Epithelial cell of esophagus (primary cell): ENCODE measurements at places on chromosomes 12 and 14.
A peak's percentile ranks its signal among the peaks of the same experiment; 100 is the strongest.

DNA sequence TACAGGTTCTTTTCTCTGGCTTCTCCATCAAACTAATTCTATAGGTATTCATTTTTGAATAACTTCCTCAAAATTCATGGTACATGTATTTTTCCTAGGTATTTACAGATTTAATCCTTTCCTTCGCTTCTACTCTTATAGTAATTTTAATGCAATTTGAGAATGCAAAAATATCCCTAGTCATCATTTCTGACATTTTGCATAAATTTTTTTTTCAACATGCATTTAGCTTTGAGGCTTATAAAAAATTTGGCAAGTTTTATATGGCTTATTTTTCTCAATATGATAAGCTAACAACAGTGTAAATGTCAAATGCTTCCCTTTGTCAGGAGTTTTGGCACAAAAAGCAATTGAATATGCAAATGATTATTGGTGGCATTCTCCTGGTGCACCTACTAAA lies 872.6 kb downstream of the FLRT2 start:
- DNase-seq: no peak

DNA sequence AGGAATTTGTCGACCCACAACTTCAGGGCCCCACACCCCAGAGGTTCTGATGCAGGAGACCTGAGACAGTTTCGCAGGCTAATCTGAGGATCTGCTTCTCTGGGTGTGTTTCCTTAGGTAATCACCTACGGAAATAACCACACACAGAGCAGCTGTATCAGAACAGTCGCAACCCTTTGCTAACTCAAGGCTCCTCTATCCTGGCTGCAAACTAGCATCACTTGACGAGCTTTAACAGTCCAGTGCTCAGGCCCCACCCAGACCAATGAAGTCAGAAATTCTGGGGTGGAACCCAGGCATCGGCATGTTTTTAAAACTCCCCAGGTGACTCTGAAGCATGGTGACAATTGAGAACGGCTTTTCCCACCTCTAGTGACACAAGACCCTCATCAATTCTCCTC lies 20.7 kb downstream of the SLC7A7 start:
- no peak for DNase-seq

DNA sequence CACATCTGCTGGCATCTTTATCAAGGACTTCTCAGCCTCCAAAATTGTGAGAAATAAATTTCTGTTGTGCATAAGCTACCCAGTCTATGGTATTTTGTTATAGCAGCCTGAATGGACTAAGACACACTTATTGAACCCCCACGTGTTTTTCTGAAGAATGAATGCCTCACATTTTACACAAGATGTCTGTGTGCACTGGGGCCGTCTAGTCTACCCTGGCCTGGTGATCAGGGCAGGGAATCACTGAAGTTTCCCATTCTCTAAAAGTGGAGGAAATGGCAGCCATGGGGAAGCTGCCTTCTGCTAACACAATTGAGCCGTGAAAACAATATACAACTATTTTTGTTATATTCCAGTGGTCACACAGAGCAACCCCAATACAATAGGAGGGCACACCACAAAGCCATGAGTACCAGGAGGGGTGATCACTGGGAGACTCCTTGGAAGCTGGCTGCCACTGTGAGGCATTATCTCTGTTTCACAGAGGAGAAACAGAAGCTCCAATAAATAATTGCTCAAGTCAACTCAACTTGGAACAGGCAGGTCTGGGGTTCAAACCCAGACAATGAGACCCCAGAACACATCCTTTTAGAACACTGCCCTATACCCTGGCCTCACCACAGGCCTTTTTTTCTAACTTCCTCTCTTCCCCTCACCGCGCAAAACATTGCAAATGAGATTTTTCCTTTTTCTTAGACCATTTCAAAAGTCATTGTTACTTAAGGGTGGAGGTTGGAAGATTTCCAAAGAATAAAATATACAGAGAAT lies 18.3 kb upstream of the LTA4H start:
- DNase-seq: no peak

GRCh38 chr12:131895640-131896079 lies 1.2 kb downstream of the ULK1 start:
- no peak for DNase-seq

DNA sequence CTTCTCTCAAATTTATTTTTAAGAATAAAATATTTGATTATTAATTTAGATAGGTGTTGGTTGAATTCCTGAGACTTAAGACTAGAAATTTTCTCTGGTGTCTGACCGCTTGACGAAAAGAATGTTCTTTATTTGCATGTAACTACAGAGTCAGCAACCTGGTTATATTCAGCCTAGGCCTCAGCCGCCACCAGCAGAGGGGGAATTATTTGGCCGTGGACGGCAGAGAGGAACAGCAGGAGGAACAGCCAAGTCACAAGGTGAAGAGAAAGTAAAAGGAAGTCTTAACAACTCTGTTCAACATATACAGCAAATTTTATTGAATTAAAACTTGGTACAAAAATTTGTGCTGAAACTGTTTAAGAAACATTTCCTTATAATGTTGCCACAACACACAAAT lies 5.2 kb downstream of the PIWIL1 start:
- DNase-seq: no peak

DNA sequence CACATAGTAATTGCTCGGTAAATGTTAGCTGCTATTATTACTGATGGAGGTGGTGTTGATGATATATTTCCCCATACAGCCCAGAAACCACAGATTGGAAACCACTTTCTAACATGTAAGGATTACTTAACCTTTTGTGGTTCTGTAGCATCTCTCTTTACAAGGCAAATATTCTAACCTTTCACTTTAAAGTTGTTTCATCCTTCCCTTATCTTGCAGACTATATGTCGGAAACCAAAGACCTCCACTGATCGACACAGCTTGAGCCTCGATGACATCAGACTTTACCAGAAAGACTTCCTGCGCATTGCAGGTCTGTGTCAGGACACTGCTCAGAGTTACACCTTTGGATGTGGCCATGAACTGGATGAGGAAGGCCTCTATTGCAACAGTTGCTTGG lies 75.8 kb downstream of the FRMD6 start:
- DNase-seq: no peak

DNA sequence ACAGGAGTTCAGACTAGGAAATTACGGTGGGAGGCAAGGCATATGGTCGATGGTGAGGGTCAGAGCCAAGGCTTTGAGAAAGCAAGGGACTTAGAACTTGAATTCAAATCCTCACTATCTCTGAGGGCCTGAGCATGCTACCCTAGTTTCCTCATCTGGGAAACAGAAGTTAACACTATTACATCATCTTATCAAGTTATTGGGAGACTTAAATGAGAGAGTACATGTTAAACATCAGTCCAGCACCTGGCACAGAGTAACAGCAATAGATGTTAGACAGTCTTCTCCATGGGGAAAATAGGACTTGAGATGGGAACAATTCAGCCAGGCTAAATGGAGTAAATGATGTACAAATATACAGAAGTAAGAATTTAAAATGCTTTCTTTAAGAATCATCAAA lies 38.5 kb downstream of the SLC38A1 start:
- DNase-seq: no peak

GRCh38 chr12:13114251-13115052 lies 11.0 kb upstream of the GSG1 start:
- DNase-seq: no peak

GRCh38 chr14:64899958-64900357 lies 14.3 kb upstream of the CHURC1 start:
- DNase-seq: no peak

DNA sequence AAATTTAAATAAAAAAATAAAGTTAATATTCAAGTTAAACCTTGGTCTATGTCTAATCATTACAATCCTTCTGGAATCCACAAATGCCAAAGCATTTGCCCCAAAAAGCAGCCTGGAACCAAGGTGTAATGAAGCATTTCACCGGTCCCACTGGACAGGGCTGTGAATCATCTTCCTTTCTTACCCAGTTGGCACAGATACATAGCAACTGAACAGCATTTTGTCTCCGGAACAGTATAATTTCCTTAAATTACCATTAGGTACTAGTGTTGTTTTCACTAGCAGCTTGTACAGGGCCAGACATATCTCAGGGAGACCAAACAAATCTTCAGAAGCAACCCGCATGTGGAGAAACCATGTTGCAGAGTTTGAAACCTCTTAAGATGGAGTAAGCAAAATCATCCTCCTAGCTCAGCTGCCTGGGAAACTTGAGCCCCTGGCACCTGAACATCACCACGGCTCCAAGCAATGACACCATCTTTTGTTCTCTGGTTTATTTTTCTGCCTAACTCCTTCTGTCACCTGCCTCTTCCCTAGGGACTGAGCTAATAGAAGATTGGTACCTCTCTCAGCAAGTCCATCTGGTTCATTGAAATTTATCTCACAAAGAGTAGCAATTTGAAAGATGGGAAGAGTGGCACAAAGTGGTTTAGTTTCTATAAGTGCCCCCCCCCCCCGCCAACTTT lies 17.9 kb upstream of the MDM1 start:
- no peak for DNase-seq

- DNase-seq: peak; percentile 69
These were observed 44.2 kb upstream of the FOS start for GRCh38 chr14:75234173-75235115.

- DNase-seq: no peak
These were observed 64.1 kb upstream of the DYNC1H1 start for GRCh38 chr14:101900253-101900652.

DNA sequence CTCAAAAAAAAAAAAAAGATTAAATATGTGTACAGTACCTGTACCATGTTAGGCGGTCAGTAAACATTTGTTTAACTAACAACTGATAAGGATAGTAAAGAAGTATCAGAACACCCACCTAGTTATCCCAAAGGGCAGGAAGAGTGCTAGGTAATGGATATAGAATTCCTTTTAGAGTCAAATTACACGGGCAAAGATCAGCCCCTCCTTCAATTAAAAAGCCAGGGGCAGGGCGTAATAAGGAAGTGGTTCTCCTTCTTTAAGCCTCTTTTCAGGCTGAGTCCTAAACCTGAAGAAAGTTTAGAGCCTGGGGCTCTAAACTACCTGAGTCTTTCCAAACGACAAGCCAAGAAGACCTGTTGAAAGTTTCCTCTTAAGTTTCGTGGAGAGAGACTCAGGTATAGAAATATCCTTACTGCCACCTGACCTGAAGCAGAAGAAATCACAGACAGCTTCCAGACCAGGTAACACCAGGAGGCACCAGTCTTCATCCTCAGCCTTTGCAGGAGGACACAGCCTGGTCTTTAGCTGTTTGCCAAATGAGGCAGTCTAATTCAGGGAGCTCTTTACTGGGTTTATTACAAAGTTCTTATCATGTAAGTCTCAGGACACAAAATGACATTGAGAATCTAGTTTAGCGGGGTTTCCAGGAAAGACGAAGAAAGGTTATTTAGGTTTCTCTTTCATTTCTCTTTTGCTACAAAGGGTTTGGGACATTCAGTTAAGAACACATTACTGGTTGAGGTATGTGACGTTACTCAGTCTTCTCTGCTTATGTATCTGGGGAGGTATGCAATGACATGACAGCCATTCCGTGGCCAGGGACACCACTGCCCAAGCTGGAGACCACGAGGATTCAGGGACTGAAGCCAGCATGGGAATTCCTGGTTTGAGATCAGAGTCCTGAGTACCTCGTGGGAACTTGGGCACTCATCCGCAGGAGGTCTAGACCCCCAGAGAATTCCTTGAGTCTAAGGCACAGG lies at the start of gene BCL2L14:
Gene BCL2L14, plus strand, starts transcription at position 266 of the 983 bp plus-strand sequence. CDS start 8,367 bp downstream, outside the sequence.
- peak; percentile 20 for DNase-seq

DNA sequence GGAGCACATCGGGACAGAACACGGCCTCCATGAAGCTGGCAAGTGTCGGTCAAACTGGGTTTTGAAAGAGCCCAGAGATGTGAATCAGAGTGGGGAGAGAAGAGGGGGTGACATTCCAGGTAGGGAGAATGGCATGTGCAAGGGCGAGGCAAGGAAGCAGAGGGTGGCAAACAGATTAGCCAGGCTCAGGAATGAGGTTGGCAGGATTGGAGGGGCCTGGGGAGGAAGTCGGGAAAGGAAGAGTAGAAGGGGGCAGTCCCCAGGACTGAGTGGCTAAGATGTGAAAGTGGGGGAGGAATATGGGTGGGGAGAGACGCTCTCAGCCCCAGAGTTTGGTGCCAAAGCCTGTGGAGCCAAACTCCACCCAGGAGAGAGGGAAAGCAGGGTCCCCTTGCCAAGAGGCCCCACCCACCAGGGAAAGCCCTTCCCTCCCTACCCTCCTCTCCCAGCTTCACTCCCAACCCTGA lies 5.5 kb upstream of the HDAC7 start:
- DNase-seq: peak; percentile 71

DNA sequence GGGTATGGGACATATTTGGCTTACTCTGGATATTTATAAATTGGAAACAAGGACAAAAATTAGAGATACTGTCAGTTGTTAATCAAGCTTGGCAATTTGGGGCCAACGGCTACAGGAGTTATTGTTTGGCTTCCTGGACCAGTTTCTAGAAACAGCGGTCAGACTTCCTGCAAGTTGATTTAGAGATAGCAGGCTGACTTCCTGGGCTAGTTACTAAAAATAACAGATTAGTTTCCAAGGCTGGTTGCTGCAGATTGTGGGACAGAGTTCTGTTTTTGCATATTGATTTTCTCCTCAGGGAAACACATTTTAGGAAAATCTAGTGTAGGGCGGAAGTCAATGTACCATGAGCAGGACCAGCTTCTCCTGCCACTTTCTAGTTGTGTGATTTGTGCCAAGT lies 144.0 kb upstream of the TMPO start:
- no peak for DNase-seq

GRCh38 chr14:33636716-33637115 lies 314.2 kb downstream of the EGLN3 start:
- no peak for DNase-seq

- DNase-seq: no peak
These were observed 333.4 kb upstream of the TBX3 start for GRCh38 chr12:115017346-115017745.

- peak; percentile 56 for DNase-seq
These were observed 16.2 kb downstream of the ESRRB start for GRCh38 chr14:76391981-76392690.

GRCh38 chr12:92156704-92157395 lies 11.2 kb upstream of the BTG1 start:
- DNase-seq: no peak

DNA sequence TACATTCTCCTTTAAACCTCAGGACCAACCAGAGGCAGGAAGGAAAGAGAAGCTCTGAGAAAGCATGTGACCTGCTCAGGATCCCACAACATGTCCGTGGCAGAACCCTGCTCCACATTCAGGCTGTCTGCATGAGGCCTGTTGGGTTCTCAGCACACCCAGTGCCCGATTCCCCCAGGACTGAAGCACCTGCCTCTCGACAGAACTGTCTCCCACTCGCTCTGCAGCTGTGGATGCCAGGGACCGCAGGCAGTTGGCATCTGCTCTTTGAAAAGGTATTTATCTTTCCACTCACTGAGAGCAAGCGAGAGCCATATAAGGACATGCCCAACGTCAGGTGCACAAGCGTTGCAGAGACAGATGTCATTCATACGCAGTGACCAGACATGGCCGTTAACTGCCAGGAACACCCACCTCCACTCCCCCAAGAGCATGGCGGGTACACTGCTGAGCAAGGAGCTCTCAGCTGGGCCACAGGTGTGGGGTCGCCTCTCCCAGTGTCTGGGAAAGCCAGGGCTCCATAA lies 18.9 kb downstream of the PITPNM2 start:
- no peak for DNase-seq

DNA sequence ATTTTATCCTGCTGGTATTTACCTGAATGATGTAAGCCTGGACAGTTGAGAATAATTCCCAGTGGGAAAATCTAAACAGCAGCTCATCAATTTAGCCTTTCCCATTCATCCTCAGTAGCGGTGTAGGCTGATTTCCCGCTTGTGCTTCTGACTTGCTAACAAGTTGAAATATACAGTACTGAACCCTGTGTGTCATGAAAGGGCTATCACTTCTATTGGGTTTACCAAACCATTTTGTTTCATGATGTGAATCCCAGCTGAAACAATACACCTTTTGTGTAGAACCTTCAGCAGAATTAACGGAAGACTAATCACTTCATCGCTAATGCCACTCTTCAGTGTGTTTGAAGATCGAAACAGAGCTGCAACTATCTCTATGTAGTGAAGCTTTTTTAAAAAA lies 88.4 kb downstream of the POLR3B start:
- no peak for DNase-seq
